ENCODE measurements at places on chromosomes 5 and 9.

GRCh38 chr5:139765409-139766217 is 30.0 kb upstream of the PSD2 start:
- DNase-seq: peak; percentile 82

- DNase-seq: no peak
These were observed 162.9 kb upstream of the ACOT12 start for GRCh38 chr5:81556809-81557208.

DNA sequence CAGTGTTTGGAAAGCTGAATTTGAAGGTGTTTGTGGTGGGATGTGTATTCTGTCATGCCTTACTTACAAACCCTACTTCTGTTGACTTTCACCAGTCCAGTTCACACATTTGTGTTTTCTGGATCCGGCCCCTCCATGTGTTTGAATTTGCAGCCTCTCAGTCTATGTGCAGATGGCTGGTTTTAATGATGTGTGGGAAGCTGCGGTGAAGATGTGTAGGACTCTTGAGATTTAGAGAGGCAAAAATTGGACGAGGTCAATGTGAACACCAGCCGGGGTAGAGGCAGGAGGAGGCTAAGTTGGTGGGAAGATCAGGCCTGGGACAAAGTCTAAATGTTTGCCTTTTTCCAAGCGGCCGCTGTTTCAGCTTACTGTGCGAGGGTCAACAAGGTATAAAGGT is 115.4 kb upstream of the KLF9 start:
- DNase-seq: no peak

DNA sequence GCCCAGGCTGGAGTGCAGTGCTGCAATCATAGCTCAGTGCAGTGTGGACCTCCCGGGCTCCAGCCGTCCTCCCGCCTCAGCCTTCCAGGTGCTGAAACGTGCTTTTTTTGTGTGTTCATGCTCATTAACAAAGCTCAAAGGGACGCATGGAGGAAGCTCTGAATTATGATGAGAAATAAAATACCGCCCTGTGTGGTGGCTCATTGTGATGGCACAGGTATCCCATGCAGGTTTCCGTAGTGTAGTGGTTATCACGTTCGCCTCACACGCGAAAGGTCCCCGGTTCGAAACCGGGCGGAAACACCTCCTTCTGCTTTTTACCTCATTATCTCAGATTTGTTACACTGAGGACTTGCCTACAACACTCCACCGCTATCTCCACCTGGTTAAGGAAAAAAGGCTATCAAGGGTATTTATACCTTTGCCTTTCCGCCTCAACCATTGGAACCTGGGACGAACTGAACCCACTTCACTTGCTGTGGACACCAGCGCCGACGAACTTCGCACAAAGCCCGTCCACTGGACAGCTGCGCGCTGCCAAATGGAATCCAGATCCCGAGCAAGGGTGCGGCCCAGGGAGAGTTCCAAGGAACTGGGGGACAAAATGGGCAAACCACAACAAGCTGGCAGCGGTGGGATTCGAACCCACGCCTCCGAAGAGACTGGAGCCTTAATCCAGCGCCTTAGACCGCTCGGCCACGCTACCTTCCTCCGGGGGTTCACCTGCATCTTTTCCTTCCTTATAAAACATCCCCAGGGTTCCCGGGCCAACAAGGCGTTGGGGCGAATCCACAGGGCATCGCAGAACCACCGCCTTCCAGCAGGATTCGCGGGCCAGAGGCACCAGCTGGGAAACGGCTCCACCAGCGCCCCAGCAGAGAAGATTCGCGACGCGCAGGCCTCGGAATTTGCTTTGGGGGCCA is 26.3 kb downstream of the OR2V2 start:
- peak; percentile 65 for DNase-seq

DNA sequence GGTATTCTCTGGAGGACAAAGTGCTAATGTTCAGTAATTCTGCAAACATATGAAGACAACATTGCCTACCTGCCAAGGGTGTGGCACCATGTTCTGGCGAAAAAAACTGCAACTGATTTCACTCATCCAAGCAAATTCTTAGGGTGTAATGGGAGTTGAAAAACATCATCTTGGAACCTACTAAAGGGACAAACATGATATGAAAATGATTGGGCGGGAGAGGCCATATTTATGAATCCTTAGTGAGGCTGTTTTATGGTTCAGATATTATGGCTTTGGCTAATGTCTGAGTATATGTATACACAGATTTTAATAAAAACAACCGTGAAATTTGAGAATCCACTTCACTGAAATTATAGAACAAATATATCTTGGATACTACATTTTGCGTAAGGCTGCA is 225.7 kb downstream of the ARL15 start:
- no peak for DNase-seq

DNA sequence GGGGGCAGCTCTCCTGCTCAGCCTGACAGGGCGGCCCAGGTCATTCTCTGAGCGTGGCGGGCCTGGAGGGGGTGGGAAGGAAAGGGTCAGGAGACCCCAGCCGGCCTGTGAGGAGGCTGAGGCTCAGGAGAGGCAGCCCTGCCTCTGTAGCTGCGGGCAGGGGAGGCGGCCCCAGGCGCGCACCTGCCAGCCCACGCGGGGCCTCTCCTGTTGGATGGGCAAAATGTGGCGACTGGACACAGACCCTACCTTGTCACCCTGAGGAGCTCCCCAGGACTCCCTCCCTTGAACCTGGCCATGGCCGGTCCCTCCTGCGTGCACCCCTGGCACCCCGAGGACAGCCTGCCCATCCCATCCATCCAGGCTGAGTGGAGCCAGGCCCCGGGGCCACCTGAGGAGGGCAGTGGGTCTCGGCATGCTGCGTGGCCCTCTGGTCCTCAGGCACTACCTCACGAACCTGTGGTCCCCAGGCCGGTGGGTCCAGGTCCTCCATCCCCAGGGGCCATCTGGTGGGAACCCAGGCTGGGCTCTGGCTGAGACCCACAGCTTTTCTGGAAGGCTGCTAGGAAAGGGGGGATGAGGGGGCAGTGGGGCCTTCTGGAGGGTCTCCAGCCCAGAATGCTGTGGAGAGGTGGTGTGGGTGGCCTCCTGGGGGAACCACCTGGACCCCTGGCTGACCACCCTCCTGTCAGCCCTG is 15.1 kb upstream of the NRARP start:
- DNase-seq: no peak

- no peak for DNase-seq
These were observed 3.6 kb upstream of the TMEM38B start for GRCh38 chr9:105690742-105691141.

GRCh38 chr9:32136700-32137339 is 247.6 kb upstream of the ACO1 start:
- no peak for DNase-seq

- no peak for DNase-seq
These were observed 219.8 kb upstream of the C9orf72 start for GRCh38 chr9:27792971-27793689.

DNA sequence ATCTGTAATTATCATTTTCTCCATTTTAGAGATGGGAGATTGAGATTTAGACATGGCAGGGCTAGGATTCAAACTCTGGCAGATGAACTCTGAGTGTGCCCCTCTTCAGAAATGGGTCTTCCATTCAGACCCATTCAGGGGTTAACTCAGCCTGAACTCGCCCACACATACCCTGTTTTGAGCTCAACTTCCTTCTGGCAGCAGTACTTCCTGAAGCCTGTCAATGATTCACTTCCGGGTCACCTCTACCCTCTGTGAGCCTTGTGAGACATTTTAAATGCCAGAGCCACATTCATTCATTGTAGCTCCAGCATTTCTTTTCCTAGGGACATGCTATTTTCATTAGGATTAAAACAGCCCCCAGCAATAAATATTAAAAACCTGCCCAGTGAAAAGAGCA is 209.3 kb upstream of the SLC24A2 start:
- DNase-seq: no peak
